ENCODE measurements at places on chromosomes 12 and 14.

DNA sequence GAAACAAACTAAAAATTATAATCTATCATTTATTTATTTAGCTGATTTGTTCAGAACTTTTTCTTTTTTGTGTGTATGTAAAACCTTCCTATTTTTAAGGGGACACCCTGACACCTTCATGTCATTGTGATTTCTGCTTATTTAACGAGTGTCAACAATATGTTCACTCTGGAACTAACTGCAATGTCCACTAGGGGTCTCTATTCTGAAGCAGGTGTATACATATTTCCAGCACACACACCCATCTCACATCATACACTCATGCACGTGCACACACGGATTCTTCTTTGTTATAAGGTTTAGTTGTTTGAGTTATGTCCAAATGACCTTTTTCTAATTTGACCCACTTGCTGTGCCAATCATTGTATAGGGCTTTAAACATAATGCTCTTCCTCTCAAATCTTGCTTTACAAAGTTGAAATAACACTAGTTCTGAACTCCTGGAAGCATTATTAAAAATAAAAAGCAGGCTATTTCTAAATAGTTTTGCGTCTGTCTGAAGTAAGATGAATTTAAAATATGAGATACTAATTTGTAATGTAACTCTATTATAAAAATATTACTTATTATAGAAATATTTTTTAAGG lies 15.5 kb downstream of the E2F7 start:
- peak; percentile 41 for DNase-seq

- no peak for DNase-seq
Observed at GRCh38 chr14:34461334-34462131, 507 bp downstream of the SPTSSA start.

DNA sequence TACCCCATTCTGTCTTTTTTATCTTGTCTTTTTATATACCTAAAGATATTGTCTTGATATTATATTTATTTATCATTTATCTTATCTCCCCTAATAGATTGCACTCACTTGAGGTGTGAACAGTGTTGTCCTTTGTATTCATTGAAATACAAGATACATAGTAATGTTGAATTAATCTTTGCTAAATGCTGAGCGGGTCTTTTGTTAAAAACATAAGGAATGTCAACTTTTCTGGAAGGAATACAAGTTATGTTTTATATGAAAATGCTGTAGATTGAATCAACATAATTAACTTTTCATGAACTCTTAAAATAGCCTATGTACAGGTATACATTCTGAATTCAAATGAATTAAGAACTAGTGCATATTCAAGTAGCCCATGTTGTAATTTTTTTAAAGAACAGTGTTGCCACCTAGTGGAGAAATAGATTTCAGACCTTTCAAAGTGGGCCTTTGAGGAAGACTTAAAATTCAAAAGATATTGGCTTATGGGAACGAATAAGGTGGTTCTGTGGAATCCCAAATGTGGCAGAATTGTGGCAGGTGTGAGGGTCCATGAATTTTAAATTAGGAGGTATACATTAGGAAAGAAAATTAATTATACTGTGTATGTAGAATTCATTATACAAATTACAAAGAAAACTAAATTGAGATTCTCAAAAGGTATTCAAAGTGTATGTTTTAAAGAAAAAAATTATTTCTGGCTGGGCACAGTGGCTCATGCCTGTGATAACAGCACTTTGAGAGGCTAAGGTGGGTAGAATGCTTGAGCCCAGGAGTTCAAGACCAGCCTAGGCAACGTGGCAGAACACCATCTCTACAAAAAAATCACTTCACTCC lies 19.1 kb downstream of the BBOF1 start:
- DNase-seq: peak; percentile 59

GRCh38 chr14:105204206-105204930 lies 23.3 kb upstream of the NUDT14 start:
- no peak for DNase-seq

- DNase-seq: no peak
Observed at GRCh38 chr12:31820832-31821231, 92.0 kb upstream of the AMN1 start.

- no peak for DNase-seq
Observed at GRCh38 chr14:64421166-64421565, 33.0 kb downstream of the MTHFD1 start.

- DNase-seq: no peak
Observed at GRCh38 chr14:88871429-88871828, 47.0 kb downstream of the TTC8 start.

DNA sequence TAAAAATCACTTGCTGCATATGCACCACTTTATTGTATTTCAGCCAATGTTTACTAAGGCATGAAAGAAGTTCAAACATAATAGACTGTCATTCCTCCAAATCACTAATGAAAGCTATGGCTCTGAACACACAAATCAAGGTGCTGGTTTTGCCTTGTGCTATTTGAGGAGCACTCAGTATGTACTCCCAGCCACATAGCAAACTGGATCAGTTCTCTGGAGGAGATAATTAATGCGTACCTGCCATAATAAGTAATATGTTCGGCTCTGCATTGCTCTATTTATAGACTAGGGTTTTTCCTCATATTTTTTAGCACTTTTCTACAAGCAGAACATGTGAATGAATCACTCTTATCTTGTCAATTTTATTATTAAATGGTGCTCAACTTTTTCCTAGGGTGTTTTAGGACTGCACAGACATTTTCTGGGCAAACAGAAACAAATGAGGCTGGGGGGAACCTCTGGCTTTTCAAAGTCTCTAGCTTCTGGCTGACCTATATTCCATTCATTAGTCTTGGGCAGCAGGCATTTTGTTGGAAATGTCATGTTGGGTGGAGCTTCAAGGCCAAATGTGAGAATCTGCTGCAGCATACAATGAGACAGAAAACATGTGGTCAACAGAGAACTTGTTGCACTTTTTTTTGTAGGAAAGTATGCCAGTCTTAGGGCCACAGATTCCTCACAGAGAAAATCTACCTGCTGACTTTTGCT lies 88.4 kb downstream of the GRIP1 start:
- no peak for DNase-seq

DNA sequence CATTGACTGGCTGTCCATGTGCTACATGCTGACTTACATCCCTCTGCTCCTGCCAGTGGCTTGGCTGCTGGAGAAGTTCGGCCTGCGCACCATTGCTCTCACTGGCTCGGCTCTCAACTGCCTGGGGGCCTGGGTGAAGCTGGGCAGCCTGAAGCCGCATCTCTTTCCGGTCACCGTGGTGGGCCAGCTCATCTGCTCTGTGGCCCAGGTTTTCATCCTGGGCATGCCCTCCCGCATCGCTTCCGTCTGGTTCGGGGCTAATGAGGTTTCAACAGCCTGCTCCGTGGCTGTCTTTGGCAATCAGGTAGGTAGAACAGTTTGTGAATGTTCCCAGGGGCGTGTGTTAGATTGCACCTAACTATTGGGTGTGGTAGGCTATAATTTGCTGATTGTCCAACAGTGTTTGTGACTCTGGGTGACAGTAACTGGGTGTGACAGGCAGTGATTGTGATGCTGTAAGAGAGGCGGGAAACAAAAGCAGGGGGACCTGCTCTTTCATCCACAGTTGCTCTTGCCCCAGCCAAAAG lies 981 bp downstream of the FLVCR2 start:
- DNase-seq: no peak

DNA sequence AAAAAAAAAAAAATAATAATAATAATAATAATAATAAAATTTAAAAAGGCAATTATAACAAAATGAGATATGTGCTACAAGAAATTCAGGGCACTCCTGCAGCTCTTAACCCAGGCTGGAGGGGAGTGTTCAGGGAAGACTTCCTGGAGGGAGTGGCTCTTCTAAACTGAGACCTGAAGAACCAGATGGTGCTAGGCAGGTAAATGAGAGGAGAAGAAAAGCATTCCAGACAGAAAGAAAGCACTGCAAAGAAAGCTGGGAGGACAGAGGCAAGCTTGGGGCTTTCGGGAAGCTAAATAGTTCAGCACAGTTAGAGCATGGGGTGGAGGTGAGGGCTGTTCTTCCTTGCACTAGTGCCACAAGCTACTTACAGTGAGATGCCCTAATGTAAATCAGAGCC lies 9.9 kb upstream of the SRSF9 start:
- DNase-seq: no peak

DNA sequence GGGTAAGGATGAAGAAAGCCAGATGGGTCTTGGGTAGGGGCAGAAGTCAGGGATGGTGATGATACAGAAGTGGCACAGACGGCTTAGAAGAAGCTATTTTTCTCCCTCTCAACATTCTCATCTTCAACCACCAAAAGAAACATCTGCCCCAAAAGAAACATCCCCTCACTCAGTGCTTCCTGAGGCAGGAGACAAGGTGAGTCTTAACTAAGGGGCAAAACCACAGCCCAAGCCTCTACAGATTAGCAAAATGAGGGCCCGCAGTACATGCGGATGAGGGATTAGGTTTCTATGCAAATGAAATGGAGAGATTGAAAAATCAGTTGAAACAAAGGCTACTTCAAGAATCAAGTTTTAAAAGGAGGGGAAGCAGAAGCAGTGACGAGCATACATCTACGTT lies 241.3 kb upstream of the CCDC196 start:
- DNase-seq: no peak

- no peak for DNase-seq
Observed at GRCh38 chr12:121766290-121767039, 27.0 kb downstream of the RHOF start.

Data from GM13976 (cell line).